Temporal lobe (tissue), 4 donors: ENCODE measurements at places on chromosomes 1 and 21. TPM values are rescaled to one million over a fixed set of nuclear protein-coding genes. Genes with fewer than 3 reads are reported as not detected.

The NTMT2 gene
- 0.49 TPM for total RNA-seq

The ACOT11 gene
- 1.2 TPM for total RNA-seq

The NFASC gene
- 35.2 TPM for total RNA-seq

The HES3 gene
- total RNA-seq, result not detected

The CLK2 gene
- 15.0 TPM for total RNA-seq

The AADACL3 gene
- total RNA-seq, result not detected

The OR4F16 gene
- total RNA-seq, result not detected

The DPT gene
- total RNA-seq, result 0.49 TPM

The WNT4 gene
- total RNA-seq, result 3.4 TPM

The NUCKS1 gene
- total RNA-seq, result 162 TPM

The PLEKHO1 gene
- 45.2 TPM for total RNA-seq

The ALG14 gene
- 1.5 TPM for total RNA-seq

The JUN gene
- 96.1 TPM for total RNA-seq

The CD247 gene
- 1.7 TPM for total RNA-seq

The FAM110D gene
- 0.49 TPM for total RNA-seq

The WLS gene
- total RNA-seq, result 35.9 TPM

The FCER1A gene
- under 0.01 TPM for total RNA-seq

The STMN1 gene
- total RNA-seq, result 699 TPM

The SSU72 gene
- total RNA-seq, result 37.6 TPM
